ENCODE measurements at places on chromosomes 16 and 17. TPM values are rescaled to one million over a fixed set of nuclear protein-coding genes. Genes with fewer than 3 reads are reported as not detected.

- DNase-seq = no peak
Observed at GRCh38 chr16:65662256-65662655, 540.4 kb upstream of the CDH11 start.

DNA sequence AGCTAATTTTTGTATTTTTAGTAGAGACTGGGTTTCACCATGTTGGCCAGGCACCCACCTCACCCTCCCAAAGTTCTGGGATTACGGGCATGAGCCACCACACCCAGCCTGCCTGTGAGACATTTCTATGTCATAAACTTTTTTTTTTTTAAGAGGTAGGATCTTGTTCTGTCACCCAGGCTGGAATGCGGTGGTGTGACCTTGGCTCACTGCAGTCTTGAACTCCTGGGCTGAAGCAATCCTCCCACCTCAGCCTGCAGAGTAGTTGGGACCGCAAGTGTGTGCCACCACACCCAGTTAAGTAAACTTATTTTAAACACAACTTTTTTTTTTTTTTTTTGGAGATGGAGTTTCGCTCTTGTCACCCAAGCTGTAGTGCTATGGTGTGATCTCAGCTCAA is 47.2 kb downstream of the SCNN1G start:
- no peak overlapping the region for H3K4me3 ChIP-seq
- H3K27ac ChIP-seq = no peak overlapping the region
- H3K4me1 ChIP-seq = no peaks in the 10 kb centered on the region

DNA sequence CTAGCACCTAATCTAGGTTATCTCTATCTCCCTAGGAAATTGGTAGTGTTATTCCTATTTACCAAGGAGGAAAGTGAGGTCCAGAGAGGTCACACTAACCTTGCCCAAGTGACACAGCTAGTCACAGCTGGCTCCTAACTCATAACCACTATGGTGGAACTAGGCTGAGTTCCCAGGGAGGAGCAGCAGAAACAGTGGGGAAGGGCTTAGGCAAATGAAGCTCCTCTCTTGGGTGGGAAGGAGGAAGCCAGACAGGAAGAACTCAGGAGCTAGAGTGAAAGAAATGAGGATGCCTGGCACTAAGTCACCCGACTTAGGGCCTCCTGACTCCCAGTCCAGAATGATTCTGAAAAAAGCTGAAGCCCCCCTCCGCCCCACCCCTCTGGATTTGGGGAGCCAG is 34.5 kb downstream of the PSME3IP1 start:
- H3K4me1 ChIP-seq = no peaks in the 10 kb centered on the region
- no peak overlapping the region for H3K27ac ChIP-seq
- no peak for DNase-seq
- H3K36me3 ChIP-seq = peaks cover 3% of the 10 kb centered on the region
- H3K27me3 ChIP-seq = no peaks in the 10 kb centered on the region

DNA sequence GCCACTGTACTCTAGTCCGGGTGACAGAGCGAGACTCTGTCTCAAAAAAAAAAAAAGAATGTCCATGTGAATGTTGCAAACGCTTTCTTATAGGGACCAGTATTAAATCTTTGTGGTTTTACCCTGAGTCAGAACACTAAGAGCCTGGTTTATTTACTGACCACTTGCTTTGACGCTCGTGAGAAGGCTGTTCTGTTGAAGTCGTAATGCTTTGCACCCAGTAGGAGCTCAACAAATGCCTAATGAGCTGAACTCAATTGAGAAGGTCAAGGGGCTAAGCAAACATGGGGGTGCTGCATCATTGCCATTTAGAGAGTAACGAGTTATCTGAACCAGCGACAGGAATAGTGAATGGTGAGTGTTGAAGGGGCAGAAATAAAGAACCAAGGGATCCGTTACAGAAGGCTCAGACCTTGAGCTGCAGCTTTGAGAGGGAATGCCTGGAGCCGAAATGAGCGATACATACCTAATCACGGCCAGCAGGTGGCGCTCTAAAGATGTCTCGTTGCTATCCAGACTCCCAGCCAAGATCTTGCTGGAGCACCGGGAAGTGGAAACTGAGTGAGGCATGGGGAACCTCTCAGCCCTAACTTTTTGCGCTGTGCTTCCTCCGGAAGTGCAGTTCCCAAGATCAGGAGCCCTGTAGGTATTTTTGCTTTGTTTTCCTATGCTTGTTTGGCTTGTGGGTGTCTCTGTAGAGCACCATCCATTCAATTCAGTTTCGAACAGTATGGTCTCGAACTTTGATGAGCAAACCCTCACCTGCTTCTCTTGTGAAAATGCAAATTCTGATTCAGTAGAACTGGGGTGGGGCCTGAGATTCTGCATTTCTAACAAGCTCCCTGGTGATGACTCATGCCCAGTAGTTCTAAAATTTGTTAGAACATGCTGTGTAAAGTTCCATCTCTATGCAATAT is 12.6 kb upstream of the RNF222 start:
- no peak overlapping the region for H3K4me3 ChIP-seq
- peak; percentile 91 for DNase-seq
- no peaks in the 10 kb centered on the region for H3K36me3 ChIP-seq
- H3K27ac ChIP-seq = no peak overlapping the region
- no peaks in the 10 kb centered on the region for H3K27me3 ChIP-seq
- H3K4me1 ChIP-seq = no peaks in the 10 kb centered on the region

- no peaks in the 10 kb centered on the region for H3K27me3 ChIP-seq
- no peak for DNase-seq
- H3K4me3 ChIP-seq = no peak overlapping the region
- no peak overlapping the region for H3K27ac ChIP-seq
Observed at GRCh38 chr16:65372171-65372570, 250.3 kb upstream of the CDH11 start.

DNA sequence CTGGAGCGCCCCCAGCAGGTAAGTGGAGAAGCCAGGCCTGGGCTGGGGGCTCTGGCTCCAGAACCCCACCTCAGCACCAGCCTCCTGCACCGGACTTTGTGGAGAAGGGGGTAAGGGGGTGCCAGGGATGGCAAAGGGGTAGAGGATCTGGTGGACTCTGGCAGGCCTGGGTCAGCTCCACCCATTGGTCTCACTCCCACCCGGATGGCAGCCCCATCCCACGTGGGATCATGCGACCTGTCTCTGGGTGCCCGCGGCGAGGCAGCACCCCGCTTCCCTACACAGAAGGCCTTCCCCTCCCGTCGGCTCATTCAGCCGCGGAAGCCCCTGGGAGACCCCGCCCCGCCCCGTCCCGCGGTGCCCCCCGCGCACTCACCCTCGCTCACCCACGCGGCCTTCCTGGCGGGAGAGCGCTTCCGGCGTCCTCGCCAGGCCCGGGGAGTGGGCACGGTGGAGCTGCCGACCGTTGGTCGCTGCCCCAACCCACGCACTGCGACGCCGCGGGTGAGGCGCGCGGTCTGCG is 498 bp upstream of the PLEKHG4 start:
- peak overlapping the region; percentile 85 for H3K27ac ChIP-seq
- H3K4me3 ChIP-seq = peak overlapping the region; percentile 42
- DNase-seq = no peak
- H3K27me3 ChIP-seq = no peaks in the 10 kb centered on the region
- H3K4me1 ChIP-seq = peaks cover 24% of the 10 kb centered on the region

- no peak for DNase-seq
- H3K27me3 ChIP-seq = no peaks in the 10 kb centered on the region
- no peak overlapping the region for H3K27ac ChIP-seq
- no peaks in the 10 kb centered on the region for H3K36me3 ChIP-seq
- no peak overlapping the region for H3K4me3 ChIP-seq
Observed at GRCh38 chr17:67606896-67607604, 110.7 kb upstream of the NOL11 start.

EPN2 gene
- 19.9 TPM for total RNA-seq

CPPED1 gene
- 27.2 TPM for total RNA-seq

ZNF597 gene
- 4.0 TPM for total RNA-seq

MAP2K3 gene
- total RNA-seq = 21.8 TPM

Measured in hepatocyte (in vitro differentiated cells).